ENCODE measurements at places on chromosomes 3 and 15.

DNA sequence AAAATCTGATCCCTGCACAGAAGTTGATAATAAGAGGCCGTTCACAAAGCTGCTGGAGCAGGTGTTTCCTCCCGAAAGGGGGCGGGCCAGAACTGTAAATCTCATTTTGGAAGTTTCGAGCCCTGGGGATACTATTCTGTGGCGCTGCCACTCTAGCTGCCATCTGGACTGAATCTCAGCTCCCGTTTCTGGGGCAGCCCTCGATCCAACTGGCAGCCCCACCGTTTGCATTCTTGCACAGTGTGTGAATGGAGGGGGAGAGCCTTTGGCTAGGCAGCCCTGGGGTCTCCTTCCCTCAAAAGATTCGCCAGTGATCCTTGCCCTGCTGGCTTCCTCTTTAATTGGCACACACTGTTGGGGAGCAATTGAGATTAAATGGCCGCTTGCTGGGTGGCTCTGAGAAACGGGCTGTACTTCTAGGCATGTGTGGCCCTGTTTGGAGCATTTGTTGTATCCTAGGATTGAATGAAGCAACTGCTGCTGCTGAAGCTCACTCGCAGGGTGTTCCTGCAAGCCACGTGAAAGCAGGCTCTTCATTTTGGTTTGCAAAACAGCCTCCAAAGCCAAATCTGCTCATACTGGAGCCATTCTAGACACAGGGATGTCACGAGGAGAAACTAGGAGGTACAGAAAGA is 57.2 kb upstream of the TOPAZ1 start:
- no peak for DNase-seq

DNA sequence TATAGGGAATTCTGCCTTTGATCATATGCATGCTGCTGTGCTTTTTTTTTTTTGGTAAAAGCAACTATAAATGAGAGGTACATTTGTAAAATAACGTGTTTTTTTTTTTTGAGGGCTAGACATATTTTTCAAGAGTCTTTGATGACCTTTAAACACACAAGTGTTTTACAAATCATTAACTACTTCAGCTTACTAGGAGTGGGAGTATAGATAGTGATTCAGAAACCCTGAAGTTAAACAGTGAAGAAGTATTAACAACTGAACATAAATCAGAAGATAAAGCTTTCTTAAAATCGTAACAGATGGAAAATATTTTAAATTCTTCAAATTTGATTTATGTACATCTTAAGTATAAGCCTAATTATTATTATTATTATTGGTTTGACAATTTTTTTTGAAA is 2.9 kb upstream of the GMNC start:
- DNase-seq: no peak

GRCh38 chr15:48896869-48897814 is 19.2 kb downstream of the EID1 start:
- DNase-seq: no peak

GRCh38 chr3:69530554-69530953 is 144.7 kb upstream of the FRMD4B start:
- no peak for DNase-seq

DNA sequence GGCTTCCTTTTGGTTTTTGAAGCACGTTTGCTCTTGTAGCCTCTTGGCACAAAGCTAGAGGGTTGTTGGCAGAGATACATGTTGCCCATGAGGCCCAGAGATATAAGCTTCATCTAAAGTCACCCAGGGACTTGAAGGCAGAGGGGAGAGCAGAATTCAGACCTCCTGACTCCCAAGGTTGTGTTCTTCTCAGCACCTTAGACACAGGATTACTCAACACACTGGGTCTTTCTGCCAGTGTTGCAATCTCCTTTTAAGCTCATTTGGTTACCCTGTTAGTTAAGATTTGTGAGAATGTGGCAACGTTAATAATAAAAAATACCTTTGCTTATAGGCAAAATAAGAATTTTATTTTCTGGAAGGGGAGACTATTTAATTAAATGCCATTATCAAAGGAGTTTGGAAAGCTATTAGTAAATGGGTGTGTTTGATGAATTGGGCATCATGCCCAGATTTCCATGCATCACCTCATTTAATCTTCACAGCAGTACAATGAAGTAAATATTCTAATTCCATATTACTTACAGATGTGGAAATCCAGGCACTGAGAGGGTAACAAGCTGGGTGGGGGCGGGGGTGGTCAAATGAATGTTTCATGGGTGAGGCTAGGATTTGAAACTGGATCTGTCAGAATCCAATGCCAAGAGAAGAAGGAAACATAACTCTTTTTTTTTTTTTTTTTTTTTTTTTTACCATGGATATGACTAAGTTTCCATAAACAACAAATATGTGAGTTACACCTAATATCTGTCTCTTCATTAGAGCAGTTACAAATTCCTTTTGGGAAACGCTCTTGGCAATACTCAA is 183.3 kb downstream of the NR1D2 start:
- no peak for DNase-seq

DNA sequence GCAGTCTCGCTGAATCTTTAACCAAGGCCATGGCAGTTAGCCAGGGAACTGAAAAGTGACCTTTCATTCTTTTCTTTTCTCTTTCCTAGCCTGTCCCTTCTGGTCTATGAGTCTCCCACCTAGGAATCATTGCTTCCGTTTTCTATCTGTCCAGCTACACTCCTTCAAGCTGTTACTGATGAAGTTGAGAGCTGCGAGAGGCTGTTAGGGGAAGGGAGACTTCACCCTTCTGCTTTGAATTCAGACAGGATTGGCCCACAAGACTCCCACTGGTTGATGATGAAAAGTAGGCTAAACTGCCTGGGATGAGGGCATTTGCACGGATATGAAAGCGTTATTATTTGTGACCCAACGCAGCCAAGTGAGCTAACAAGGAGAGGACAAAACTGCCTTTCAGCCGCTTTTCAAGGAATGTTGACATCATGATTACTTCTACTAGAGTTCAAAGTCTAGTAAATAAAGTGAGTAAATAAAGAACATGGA is 30.2 kb downstream of the EIF4E3 start:
- no peak for DNase-seq

DNA sequence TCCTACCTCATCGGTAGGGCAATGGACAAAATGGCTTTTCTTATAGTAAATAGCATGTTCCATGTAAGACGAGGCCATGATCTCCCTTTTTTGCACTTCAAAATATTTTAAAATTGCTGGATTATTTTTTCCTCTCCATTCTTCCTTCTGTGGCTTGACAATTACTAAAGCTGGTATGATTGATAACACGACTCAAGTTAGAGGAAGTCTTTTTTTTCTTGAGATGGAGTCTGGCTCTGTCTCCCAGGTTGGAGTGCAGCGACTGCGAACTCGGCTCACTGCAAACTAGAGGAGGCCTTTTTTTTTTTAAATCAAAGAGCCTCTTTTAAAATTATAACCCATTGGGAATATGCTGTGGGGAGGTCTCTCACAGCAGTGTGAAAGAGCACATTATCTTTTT is 124.5 kb upstream of the TBL1XR1 start:
- DNase-seq: no peak

- no peak for DNase-seq
Measured at GRCh38 chr3:147185781-147186180, 220.6 kb downstream of the ZIC4 start.

DNA sequence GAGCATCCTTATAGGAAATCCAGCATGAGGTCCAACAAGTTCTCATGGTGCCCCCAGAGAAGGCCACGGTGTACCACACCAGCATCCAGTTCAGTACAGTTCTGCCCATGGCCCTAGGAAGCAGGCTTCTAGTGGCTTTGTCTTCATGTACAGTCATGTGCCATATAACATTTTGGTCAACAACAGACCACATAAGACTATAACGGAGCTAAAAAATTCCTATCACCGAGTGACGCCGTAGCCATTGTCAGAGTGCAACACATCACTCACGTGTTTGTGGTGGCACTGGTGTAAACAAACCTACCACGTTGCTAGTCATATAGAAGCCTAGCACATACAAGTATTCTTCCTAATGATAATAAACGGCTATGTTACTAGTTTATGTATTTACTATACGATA is 209.0 kb downstream of the ARRDC4 start:
- DNase-seq: no peak
